ENCODE measurements at places on chromosomes 16 and 17.

- no peak for DNase-seq
These were observed 26.1 kb upstream of the ZNF750 start for GRCh38 chr17:82865774-82866395.

GRCh38 chr16:85657267-85657650 lies 31.5 kb downstream of the GINS2 start:
- no peak for DNase-seq

- DNase-seq: no peak
These were observed 63.5 kb downstream of the PRKCA start for GRCh38 chr17:66365903-66366302.

GRCh38 chr17:35866341-35866950 lies 2.2 kb downstream of the HEATR9 start:
- DNase-seq: no peak

- DNase-seq: no peak
These were observed 5.6 kb downstream of the GLG1 start for GRCh38 chr16:74601126-74601871.

GRCh38 chr16:59122262-59122537 lies 388.1 kb upstream of the GOT2 start:
- no peak for DNase-seq

GRCh38 chr16:4016005-4016352 lies 100.3 kb downstream of the ADCY9 start:
- DNase-seq: no peak

- DNase-seq: no peak
These were observed 569 bp downstream of the PRSS21 start for GRCh38 chr16:2817340-2818271.

DNA sequence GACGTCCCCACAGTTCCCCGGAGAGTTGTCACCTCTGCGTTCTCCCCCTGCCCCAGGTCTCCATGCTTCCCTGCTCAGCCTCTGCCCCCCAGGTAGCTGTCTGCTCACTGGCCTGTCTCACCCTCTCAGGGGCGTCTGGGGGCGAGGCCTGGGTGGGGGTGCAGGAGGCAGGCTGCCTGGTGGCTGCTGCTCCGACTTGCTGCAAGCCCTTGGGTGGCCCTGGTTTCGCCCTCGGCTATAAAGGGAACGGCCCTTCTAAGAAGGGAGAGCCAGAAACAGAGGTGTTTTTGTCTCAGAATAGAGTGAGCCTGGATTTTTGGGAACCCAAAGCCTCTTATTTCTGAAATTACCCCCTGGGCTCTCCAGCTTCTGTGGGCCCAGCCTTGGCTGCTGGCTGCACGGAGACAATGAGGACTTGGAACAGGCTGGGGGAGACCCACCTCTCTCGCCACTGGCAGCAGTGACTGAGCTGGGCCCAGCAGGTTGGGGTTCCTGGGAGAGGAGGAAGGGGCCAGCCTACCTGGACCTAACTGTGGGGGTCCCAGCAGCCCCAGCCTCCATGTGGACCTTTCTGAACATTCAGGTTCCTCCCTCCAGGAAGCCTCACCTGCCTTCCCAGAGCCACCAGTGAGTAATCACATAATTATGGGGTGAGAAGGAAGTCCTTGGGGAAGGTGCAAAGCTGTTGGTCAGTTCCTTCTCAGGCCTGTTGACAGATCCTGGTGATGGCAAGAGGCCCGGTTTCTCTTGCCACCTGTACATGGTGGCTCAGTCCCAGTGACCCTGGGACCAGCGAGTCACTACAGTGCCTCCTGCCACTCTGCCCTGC lies 15.5 kb upstream of the SPNS2 start:
- DNase-seq: no peak

- DNase-seq: no peak
These were observed 5.4 kb downstream of the RECQL5 start for GRCh38 chr17:75661531-75661930.

DNA sequence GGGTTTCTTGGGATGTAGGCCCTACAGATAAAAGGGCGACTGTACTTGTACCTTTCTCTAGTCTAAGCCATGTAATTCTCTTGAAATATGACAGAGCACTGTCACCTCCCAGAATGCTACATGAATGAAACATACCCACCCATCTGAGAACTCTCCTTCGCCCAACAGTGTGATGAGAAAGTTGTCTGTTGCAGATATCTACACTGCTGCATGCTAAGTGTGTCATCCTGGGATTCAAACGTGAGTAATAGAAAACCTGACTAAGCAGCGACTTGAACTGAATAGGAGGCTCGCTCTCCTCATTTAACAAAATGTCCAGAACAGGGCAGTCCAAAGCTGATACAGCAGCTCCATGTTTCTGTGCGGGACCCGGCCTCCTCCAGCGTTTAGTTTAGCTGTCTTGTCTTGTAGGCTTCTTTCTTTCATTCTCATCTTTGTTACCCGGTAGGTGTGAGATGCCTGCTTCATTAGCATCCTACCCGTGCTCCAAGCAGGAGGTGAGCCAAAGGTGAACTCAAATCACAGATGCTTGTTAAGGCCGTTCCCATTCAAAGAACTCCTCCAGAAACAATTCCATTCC lies 211.9 kb downstream of the PRKCA start:
- DNase-seq: no peak

Measured in right lung (tissue), 10 donors.